GM06990 (cell line): ENCODE measurements at places on chromosomes 3 and 15.

DNA sequence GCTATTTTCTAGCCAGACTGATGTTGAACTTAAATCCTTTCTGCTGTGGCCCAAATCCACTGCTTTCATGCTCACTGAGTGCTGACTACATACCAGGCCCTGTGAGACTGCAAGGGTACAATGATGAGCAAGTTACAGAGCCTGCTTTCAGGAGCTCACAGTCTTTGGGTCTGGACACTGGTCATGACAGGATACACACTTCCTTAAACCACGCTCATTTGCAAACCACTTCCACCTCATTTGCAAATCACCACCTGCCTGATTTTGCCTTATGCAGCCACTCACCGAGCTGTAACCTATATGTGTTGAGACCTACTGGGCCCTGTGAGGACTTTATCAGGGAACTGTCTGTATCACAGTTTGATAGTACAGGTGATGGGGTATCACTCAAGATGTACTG, 50.2 kb upstream of the LRRC58 start:
- peak; percentile 18 for DNase-seq

DNA sequence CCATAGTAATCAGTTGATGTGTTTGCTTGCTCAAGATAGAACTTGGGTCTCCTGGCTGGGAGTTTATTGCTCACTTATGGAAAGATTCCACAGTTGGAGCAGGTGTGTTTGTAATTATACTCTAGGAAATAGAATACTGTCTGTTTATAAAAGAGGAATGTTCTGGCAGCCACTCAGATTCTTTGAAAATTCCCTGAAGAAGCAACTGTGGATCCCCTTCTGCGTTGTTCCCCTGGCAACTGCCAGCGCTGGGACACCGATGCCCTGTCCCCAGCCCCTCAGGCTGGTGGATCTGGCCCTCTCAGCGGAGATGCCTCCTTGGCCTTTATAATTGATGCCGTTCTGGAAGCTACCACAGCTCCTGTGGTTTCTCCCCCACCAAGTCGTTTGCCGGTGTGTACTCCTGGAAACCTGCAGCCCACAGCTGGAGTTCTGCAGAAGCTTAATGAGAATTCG, 225.9 kb downstream of the ITPR1 start:
- no peak for DNase-seq

GRCh38 chr3:167976516-167977361, 119.0 kb downstream of the GOLIM4 start:
- no peak for DNase-seq

GRCh38 chr15:92949604-92950249, 49.6 kb downstream of the CHD2 start:
- no peak for DNase-seq

- DNase-seq: no peak
Observed at GRCh38 chr3:14379843-14380242, 22.6 kb upstream of the SLC6A6 start.

GRCh38 chr3:27721717-27722564, at the start of gene EOMES:
Gene EOMES, minus strand, starts transcription at chr3:27722323. Its CDS starts 29 bp downstream, at chr3:27722294.
- peak; percentile 87 for DNase-seq

- DNase-seq: no peak
Observed at GRCh38 chr15:58165661-58166060, 27.5 kb downstream of the AQP9 start.

DNA sequence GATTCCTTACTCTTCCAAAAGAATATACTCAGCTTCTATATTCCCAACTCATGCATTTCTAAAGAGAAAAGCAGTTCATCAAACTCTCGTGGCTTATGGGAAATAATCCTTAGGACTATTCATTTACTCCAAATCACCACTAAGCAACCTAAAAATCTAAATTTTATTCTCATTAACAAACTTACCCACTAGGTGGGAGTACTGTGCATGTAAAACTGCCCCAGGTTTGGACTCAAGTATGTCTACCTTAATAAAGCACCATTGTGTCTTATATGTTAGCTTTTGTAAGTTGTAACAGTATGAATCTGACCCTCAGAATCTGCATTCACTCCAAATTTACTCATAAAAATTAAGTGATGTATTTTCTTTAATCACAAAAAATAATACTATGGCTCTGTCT, 25.3 kb downstream of the RAD18 start:
- DNase-seq: no peak

DNA sequence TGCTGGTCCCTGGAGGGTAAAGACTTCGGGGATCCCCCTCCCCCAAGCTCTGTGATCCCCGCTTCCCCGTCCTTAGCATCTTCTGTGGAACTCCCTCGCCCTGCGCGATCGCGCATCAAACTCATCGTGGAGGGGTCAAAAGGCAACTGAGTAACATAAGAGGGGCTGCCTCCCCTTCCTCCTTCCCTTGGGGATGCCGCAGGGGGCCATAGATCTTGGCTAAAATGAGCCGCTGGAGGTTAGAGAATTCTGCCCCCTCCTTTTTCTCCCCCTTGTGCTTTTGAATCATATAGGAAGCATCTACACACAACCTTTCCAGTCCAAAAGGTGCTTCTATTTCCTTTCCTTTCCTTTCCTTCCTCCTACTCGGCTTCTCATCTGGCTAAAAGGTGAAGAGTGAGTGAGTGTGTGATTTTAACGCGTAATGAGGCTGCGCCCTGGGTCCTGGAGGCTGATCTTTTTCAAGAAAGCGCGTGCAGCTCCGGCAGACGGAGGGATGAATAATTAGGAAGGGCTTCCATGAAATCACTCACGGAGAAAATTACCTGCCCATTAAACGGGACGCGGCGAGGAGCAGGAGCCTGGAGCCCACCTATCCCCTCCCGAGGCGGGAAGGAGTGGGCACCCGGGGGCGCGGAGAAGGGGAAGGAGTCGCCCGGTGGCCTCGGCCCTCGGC, 831 bp upstream of the ROBO2 start:
- no peak for DNase-seq
